ENCODE measurements at places on chromosomes 16 and 17.

DNA sequence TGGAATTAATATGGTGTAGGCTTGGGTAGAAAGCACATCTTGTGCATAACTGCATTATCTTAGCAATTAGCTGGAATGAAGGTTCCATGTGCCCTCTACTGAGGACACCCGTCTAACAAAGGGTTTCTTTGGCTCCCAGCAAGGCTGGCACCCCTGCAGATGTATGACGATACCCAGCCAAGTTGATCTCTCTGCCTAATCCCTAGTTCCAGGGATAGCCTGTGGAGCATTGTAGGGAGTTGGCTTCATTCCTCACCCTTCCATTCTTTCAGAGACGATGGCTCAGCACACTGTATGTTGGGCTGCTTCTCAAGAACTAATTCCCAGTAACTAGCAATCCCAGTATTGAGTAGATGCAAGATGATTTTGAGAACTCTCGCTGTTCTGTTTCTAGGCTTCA lies 182.5 kb downstream of the SNX29 start:
- no peaks in the 10 kb centered on the region for H3K4me1 ChIP-seq
- H3K36me3 ChIP-seq: no peaks in the 10 kb centered on the region
- no peak for DNase-seq
- H3K27me3 ChIP-seq: no peaks in the 10 kb centered on the region
- H3K4me3 ChIP-seq: no peak overlapping the region

GRCh38 chr17:39200957-39201510 lies 951 bp downstream of the RPL19 start:
- H3K36me3 ChIP-seq: peaks cover 19% of the 10 kb centered on the region
- H3K4me3 ChIP-seq: peak overlapping the region; percentile 96
- H3K27me3 ChIP-seq: no peaks in the 10 kb centered on the region
- no peak for DNase-seq
- H3K27ac ChIP-seq: peak overlapping the region; percentile 100
- H3K4me1 ChIP-seq: peaks cover 68% of the 10 kb centered on the region

DNA sequence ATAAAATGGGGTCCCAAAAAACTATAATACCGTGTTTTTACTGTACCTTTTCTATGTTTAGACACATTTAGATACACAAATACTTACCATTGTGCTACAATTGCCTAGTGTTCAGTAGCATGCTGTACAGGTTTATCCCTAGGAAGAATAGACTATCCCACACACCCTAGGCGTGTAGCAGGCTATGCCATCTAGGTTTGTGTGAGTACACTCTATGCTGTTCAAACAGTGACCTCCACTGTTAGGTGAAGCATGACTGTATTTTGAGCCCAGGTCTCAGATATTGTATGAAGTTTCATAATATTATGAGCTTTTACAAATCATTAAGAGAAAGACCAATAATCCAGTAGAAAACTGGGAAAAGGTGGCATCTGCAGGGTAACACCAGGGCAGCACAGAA lies 23.6 kb downstream of the MILR1 start:
- no peak overlapping the region for H3K27ac ChIP-seq
- no peaks in the 10 kb centered on the region for H3K4me1 ChIP-seq
- H3K4me3 ChIP-seq: no peak overlapping the region

- DNase-seq: no peak
- peaks cover 3% of the 10 kb centered on the region for H3K36me3 ChIP-seq
- H3K27me3 ChIP-seq: peaks cover 9% of the 10 kb centered on the region
Observed at GRCh38 chr16:75836347-75837010, 110.2 kb upstream of the CPHXL start.

DNA sequence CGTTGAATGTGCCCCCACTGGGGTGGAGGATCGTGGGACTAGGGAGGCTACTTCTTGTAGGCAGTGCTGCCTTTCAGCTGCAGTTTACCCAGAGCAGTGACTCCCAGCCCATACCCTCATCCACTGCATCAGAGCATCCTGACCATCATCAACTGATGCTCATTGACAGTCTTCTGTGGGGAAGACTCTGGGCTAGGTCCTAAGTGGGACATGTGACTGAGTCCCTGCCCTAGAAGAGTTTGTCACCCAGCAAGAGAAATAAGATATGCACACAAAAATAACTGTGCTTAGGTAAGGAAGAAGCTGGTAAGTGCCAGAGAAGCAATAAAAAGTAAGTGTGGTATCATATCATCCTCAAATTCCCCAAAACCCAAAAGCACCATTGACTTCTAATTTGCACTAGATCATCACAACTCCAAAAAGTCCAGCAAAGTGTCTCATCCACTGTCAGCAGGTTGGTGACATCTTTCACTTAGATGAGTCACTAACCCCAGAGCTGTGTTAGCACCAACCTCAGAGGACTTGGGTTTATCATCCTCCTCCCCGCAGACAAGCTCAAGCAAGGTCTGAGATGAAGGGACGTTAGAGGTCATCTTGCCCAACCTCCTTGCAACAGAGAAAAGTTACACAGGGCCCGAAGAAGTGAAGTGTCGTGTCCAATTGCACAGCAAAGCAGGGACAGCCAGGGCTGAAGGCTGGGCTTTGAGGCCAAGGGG lies 99.0 kb downstream of the CCDC182 start:
- DNase-seq: peak; percentile 55
- H3K27me3 ChIP-seq: no peaks in the 10 kb centered on the region
- H3K4me3 ChIP-seq: no peak overlapping the region
- no peak overlapping the region for H3K27ac ChIP-seq
- peaks cover 12% of the 10 kb centered on the region for H3K4me1 ChIP-seq

DNA sequence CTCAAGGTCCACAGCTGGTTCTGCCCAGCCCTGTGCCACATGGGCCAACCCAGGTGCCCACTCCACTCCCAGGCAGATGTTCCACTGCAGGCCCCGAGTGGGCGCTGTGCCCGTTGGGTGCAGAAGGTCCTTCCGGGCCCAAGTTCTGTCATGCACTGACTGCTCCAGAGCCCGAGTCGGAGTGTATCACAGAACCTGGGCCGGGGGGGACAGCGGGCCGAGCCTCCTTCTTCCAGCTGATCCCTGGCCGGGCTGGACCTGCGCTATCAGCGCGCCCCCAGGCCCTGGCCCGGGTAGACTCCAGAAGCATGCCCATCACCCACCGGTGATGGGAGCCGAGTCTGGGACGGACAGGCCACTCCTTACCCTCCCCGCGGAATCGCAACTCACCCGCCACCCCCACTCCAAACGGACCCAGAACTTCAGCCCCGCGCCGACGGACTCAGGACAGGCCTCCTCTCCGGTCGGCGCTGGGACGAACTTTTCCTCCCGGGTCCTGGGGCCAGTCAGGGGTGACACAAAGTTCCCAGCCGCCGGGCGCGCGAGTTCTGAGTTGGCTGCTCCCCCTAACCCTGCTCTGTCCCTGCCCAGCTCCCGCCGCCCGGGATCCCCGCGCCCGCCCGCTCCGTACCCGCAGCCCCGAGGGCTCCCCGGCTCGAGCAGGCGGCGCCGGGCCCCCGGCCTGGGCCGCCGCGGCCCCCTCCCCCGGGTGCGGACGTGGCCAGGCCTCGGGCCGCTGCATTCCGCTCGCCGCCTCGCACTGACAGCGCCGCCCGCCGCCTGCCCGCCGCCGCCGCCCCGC lies at the start of gene COPZ2:
TSS of gene COPZ2 (minus strand) at position 762 of the 802 bp plus-strand sequence. CDS start at position 742, 20 bp downstream.
- peak; percentile 81 for DNase-seq
- peak within 1 kb of the TSS; percentile 23 for H3K27ac ChIP-seq
- peaks cover 27% of the 10 kb centered on the region for H3K27me3 ChIP-seq
- peak within 1 kb of the TSS; percentile 80 for H3K4me3 ChIP-seq

DNA sequence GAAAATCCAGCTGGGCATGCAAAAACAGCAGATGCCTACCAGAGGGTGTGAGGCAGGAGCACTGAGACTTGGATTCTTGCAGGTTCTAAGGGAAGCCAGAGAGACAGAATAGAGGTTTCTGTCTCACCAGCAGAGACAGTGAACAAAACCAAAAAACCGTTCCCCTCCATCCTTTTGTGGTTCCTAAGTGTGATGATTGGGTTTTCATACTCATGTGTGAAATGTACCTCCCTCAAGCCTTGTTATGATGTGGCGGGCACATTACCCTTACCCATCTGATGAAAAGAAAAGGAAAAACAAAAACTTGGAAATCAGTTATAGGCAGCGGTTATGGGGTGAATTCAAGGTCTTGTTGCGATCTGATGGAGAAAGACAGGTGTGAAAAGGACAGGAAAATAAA lies 172.6 kb upstream of the CDH13 start:
- H3K27me3 ChIP-seq: no peaks in the 10 kb centered on the region
- H3K36me3 ChIP-seq: no peaks in the 10 kb centered on the region
- H3K27ac ChIP-seq: no peak overlapping the region
- H3K4me3 ChIP-seq: no peak overlapping the region
- DNase-seq: no peak

DNA sequence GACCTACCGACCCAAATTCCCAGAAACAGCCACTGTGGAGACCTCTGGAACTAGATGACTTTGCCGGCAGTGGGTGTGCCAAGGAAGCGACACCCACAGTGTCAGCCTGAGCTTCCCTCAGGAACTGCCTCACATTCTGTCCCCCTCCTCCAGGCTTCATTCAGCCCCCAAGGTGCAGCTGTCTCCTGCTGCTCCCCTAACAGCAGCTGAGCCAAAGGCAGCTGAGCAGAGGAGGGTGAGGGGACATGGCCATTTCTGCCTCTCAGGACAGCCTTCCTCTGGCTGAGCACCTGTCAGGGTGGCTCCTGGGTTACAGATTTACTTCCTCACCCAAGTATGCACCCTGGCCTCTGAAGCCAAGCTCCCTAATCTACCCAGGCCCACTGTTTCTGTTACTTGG lies 22.1 kb upstream of the MTMR4 start:
- no peak overlapping the region for H3K4me3 ChIP-seq
- no peaks in the 10 kb centered on the region for H3K36me3 ChIP-seq
- H3K4me1 ChIP-seq: no peaks in the 10 kb centered on the region
- H3K27me3 ChIP-seq: peaks cover 37% of the 10 kb centered on the region

DNA sequence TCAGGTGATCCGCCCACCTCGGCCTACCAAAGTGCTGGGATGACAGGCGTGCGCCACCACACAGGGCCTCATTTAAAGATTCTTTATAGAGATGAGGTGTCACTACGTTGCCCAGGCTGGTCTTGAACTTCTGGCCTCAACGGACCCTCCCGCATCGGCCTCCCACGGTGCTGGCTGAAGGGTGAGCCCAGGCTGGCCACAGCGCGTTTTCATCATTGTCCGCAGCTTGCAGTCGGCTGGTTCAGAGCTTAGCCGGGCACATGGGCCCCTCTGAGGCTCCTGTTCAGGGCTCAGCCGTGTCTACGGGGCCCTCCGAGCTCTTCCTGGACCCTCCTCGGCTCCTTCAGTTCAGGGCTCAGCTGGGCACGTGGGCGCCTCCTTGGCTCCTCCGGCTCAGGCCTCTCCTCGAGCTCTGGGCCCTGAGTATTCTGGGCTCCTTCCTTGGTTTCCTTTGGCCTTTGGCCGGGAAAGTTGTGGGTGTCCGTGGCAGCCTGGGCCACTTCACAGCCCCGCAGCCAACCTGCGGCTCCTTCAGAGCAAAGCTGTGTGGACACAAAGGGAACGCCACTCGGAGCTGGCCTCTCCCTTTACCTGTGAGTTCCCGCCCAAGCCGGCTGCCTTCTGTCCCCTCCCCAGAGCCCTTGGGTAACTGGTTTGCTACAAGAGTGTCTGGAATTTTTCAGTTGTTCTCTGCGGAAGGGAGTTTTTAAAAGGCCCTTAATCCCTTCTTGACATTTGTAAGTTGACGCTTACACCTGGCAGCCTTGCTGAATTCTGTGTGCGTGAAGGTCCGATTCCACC lies 1.2 kb upstream of the MSLN start:
- no peak for DNase-seq
- no peaks in the 10 kb centered on the region for H3K4me1 ChIP-seq
- H3K4me3 ChIP-seq: no peak overlapping the region
- no peaks in the 10 kb centered on the region for H3K27me3 ChIP-seq
- H3K36me3 ChIP-seq: no peaks in the 10 kb centered on the region

DNA sequence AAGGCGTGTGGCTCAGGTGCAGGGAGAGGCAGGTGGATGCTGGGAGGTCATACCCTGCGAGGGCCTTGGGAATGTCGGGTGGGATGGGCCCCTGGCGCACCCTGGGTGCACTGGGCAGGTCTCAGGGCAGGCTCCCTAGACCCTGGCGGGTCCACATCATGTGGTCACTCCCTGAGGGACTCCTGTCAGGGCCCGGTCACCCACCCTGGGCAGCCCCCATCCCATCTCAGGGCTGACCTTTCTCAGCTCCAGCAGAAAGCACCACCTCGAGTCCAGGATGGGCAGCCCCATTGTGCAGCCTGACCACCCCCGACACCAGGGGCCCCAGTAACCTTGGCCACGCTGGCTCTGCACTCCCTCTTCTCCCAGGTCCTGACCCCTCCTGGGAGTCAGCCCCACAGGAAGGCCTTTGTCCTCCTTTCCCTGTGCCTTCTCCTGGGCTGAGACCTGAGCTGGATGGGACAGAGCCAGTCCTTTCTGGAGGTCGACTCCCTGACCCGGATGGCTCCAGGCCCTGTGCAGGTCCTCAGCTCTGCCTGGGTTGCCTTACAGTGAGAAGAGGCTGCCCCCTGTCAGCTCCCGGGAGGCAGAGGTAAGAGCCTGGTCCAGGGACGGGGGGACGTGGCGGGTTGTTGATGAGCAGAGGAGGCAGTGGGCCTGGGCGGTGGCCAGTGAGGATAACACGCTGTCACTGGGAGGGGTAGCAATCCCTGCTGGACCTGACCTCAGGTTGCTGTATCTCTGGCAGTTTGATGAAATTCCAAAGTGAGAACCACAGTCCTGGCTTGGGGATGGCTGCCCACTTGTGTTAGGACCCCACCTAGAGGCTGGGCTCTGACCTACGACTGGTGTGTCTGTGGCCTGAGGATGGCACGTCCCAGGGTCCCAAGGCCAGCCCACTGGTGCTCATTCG lies 77.9 kb downstream of the GOSR1 start:
- H3K27me3 ChIP-seq: no peaks in the 10 kb centered on the region
- H3K36me3 ChIP-seq: no peaks in the 10 kb centered on the region
- H3K4me3 ChIP-seq: no peak overlapping the region
- no peak for DNase-seq
- H3K27ac ChIP-seq: no peak overlapping the region
